ENCODE measurements at places on chromosomes 7 and 10.

DNA sequence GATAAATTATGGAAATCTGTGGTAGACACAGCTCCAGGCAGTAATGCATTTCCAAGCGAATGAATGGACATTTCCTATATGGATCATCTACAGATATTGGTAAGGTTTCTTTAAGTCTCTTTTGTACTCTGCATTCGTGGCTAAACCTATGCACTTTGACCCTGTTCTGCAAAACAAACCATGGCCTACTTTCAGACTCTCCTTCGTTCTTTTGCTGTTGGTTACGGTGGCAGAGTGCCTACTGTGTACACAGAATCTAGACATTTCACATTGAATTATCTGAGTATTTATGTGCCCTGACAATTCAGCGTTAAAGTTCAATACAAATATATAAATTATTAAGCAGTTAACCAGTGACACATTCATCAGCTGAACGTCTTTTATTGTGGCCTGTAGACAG lies 93.3 kb downstream of the MGMT start:
- DNase-seq: no peak

DNA sequence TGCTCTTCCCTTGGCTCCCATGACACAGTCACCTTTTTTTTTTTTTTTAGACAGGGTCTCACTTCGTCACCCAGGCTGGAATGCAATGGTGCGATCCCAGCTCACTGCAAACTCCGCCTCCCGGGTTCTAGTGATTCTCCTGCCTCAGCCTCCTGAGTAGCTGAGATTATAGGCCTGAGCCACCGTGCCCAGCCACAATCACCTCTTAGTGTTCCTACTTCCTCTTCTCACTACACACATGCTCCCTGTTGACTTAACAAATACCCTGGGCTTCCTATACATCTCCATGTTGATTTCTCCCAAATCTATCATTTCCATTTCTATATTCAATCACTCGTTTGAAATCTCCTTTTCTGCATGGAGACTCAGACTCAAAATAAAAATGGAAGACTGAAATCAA lies 91.7 kb downstream of the CUBN start:
- no peak for DNase-seq

GRCh38 chr7:150374026-150374425 lies 5.1 kb upstream of the ZNF775 start:
- no peak for DNase-seq

GRCh38 chr7:1917221-1918062 lies 247.4 kb downstream of the ELFN1 start:
- peak; percentile 39 for DNase-seq

GRCh38 chr10:84258034-84258695 lies 13.3 kb downstream of the RGR start:
- DNase-seq: no peak

DNA sequence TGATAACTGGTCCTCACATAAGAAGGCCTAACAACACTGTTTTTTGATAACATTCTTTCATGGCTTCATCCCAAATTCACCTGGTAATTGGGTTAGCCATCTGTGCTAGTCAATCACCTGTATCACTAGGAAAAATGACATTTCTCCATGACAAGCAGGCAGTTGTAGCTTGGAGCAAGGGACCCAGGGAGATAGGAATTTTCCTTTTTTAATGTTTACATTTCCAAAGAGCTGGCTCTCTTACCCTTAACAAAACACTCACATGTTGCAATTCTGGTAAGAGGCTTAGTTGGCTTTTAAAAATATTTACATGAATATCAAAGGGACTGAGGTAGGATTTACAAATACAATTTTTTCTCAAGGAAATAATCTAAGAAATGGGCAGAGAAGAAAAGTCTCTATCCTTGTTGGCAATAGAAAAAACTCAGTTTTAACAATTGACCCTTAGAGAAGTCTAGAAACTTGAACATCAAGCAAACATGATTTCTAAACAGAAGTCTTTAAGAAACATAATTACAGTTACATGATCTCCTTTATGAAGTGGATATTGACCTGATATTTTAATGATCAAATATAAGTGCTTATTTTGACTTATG lies 16.1 kb upstream of the AKR1C1 start:
- DNase-seq: peak; percentile 17

- DNase-seq: no peak
Observed at GRCh38 chr10:95441547-95441923, 119.6 kb downstream of the SORBS1 start.

DNA sequence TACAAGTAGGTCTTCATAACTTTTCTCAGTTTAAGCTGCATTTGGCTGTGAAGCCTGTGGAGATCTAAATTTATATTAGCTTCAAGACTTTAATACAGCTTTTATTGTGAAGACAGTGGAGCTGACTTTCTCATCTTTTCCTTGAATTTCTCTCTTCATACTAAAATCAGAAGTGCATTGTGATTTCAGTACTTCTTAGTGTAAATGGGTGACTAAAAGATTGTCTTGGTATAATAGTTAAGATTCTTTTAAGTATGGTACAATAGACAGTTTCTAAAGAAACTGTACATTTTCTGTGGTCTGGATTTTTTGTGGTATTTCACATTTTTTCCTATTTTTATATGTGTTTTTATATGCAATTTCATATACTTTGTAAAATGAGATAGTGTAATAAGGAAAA lies 21.0 kb upstream of the DDX21 start:
- no peak for DNase-seq

DNA sequence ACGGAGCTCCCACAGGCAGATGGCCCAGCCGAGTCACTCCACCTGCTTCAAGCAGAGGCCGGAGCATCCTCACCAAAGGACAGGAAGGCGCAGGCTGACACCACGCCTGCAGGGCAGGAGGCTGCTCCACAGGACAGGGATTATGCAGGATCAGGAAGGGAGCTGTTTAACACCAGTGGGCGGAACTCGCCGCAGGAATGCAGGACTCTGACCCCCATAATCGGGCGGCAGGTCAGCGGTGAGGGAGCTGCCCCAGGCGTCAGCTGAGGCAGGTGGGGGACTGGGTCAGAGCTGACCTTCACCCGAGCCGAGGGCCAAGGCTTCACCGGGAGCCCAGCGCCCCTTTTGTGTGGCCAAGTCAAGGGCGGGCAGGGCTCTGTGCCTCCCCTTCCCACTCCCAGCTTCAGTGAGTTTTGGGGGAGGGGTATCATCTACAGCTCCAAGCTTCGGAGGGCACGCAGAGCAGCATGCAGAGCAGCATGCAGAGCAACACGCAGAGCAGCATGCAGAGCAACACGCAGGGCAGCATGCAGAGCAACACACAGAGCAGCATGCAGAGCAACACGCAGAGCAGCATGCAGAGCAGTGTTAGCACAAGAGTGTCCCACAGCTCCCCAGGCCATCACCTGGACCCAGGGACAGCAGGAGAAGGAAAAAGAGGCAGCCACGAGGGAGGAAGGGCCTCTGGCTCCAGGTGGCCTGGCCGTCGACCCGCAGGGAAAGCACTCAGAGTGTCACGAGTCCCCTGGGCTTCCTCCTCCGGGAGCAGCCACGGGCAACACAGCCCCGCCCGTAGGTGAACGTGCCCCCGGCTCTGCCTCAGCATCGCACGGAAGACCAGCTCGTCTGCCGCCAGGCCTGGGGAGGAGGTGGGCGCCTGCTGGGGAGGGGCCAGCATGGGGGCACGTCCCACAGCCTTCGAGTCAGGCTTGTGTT lies 151.7 kb upstream of the PPP2R2D start:
- DNase-seq: no peak

GRCh38 chr7:25947669-25948516 lies 204.1 kb upstream of the NFE2L3 start:
- no peak for DNase-seq

- DNase-seq: peak; percentile 1
Observed at GRCh38 chr7:64997927-64998391, 7.1 kb upstream of the ZNF117 start.

- DNase-seq: peak; percentile 90
Observed at GRCh38 chr10:30691639-30692015, 62.1 kb upstream of the LYZL2 start.

DNA sequence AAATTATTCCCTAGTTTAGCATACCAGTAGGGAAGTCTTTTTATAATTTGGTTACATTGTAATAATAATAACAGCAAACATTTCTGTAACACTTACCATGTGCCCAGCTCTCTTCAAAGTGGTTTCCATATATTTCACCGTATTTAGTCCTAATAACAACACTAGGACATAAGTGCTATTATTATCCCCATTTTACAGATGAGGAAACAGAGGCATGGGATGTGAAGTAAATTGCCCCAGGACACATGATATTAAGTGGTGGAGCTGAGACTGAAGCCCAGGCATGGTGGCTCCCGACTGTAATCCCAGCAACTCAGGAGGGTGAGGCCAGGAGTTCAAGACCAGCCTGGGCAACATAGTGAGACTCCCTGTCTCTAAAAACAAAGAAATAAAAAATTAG lies 5.1 kb downstream of the PHYH start:
- DNase-seq: no peak

DNA sequence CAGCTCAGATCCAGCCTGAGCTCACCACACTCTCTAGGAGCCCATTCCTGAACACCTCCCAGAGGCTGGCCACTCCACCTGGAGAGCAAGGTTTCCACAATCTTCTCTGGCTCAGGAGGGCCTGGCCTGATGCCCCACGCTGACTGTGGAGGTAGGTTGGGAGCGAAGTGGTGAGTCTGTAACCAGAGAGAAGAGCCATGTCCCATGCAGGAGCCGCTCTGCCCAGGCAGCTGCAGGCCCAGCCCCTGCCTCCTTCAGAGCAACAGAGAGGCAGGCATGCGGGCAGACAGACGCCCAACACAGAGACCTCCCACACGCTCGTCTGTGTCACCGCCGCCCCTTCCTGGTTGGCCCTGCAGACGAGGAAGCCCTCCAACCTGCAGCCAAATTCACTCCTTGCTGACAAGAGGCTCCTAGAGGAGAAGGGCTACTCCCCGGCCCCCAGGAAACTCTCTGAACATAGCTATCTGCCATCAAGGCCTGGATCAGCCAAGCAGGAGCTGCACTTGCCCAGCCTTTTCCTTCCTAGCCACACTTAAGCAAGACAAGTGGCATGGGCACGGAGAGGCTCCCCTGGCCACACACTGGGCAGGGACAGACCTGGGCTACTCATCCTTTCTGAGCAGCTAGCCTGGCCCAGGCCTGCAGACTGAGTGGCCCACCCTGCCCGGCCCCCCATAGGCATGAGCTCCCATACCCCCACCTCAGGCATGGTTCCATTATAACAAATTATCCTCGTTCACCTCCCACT lies 101.9 kb downstream of the GRID1 start:
- DNase-seq: no peak

DNA sequence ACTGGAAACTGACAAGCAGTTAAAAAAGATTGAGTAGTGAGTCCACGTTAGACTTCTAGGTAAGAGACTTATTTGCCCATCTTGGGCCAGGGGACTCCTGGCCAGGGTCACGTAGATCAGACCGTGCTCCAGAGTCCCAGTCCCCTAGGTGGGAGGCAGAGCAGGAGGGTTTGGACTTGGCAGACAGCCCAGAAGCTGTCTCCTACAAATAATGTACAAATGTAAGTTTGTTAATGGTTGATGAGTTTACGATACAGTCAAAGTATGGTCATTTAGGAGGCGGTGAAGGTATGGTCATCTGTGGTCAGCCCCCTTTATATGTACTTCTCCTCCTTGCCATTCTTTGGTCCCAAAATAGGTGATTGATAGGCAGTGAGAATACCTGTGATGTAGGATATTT lies 28.2 kb downstream of the INPP5F start:
- no peak for DNase-seq

- no peak for DNase-seq
Observed at GRCh38 chr7:135190703-135191102, 20.2 kb upstream of the CYREN start.

GRCh38 chr7:92765725-92766124 lies 70.6 kb downstream of the CDK6 start:
- peak; percentile 93 for DNase-seq

DNA sequence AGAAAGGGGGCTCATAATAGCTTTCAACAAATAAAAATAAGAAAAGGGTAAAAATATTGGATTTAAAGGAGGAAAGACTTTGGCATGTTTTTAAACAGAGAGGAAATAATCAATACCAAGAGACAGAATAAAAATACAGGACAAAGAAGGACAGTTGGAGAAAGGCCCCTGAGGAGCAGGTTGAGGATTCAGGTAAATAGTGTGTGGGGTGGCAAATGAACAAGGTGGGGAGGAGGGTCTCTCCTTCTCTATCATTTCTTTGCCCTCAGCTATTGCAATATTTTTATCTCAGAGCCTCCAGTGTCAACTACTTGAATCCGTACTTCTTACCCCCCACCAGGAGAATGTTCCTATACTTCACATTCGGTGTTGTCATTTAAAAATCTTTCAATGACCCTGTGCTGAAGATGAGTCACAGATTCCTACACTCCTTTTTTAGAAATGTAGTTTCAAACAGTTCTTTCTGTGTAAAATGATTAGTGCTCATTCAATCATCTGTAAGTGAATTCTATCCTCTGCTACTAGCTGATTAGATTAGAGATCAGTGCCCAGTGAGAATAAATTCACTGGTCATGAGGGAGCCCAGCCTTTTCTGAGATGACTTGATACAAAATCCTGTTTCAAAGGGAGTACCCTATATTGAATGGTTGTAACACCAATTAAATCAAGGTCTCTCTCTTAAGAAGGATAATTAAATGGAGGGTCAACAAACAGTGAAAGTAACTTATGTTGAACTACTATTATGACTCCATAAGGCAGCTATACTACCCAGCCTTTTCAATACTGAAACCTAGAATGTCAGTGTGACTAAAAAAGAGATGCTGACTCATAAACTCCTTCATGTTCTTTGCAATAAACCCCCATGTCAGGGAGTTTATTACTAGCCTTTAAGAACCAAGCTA lies 50.4 kb upstream of the WNT16 start:
- peak; percentile 87 for DNase-seq

DNA sequence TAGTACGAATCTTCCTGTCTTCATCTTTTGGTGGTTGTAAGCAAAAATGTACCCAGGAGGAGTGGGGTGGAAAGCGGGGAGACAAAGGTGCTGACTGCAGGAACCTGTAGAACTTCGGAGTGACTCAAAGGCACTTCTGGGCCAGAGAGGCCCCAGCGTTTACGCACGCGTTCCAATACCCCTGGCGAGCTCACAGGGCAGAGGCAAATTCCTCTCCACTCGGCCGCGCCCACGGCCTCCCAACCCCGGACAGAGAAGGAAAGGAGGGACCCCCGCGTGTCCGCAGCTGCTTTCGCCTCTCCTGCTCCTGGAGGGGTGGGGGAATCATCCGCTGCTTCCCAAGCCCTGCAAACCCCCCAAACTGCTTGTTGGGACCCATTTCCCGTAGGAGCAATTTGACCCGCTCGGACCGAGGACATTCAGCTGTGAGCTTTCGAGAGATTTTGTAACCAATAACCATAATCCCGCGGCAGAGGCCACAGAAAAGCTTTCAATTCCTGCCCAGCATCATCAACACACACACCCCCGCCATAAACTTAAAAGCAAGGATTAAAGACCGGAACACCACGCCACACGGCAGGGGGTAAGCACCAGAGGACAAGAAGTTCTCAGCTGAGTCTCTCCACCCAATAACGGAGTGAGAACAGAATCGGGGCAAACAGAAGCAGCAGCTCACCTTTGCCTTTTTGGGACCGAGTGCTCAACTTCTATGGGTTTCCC lies 2.3 kb downstream of the IGF2BP3 start:
- DNase-seq: peak; percentile 65

All from fibroblast of skin of back (primary cell).